Stimulated activated CD8-positive, alpha-beta memory T cell treated with anti-CD3 and anti-CD28 coated beads, Interleukin-15, amount 100 ng/mL, for 4 hours (primary cell): ENCODE measurements at places on chromosomes 5 and 9.

DNA sequence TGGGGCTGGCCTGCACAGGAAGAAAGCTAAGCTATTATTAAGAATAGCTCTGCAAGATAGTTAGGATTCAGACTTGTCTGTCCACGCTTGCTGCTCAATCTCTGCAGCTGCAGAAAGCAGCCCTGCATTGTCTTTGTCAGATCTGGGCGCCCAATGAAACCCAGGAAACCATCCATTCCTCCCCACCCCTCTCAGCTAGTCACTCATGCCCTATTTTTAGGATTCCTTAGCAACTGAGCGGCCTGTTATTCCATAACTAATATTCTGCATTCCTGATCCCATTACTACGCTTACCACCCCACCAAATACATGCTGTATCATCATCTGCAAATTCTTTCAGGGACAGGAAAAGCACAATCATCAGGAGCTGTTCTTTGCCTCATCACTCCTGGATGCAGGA is 52.9 kb upstream of the APC start:
- no peak for DNase-seq

- DNase-seq: no peak
These were observed 78.7 kb downstream of the NRG2 start for GRCh38 chr5:139964266-139964993.

DNA sequence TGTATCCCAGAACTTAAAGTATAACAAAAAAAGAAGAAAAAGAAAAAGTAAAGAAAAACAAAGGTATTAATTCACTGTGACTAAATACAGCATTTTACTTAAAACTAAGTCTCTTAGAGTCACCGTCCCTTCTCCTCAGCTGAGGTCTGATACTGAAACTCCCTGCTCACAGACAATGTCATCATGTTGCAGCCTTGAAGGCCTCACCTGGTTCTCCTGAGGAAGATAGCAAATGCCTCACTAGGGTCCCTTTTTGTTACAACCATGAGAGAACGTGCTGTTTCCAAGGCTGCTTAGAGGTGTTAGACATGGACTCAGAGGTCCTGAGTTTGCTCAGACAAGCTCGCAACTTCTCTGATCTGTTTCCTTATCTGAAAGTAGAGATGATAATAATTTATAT is 357.2 kb downstream of the MTRR start:
- DNase-seq: no peak

DNA sequence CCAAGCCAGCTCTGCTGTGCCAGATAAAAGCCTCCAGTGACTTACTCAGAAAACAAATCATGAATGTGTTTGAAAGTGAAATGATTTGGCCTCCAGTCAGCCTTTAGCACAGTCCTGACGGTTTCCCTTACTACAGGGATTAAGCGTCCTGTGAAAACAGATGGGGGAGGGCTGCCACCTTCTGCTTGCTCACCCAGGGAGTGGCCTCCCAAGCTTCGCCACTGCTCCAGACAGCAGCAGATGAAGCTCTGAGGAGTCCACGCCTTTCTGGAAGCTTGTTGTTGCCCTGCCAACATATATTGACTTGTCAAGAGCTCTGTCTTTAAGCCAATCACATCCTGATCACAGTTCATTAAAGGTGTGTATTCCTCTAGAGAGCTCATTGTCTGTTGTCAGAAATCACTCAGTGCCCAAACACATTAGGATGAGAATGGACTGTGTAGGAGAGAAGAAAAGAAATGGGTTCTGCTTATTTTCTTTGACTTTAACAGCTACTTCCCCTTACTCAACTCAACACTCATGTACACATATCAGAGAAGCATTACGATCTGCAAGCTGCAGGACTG is 4.9 kb upstream of the FYB1 start:
- no peak for DNase-seq

DNA sequence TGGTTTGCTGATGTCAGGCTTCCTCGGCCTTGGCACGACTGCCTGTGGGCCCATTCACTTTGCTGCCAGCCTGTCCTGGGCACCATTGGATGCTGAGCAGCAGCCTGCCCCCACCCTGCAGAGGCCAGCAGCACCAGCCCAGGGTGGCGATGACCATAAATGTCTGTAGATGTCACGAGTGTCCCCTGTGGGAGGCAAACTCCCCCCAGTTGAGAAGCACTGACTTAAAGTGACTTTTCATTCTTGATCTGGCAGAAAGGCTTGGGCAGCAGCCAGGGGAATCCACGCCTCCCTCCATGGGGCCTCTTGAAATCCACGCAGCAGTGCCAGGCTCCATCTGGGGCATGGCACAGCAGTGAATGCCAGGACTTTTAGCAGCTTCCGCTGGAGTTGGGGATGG is 21.8 kb downstream of the IRX4 start:
- no peak for DNase-seq

DNA sequence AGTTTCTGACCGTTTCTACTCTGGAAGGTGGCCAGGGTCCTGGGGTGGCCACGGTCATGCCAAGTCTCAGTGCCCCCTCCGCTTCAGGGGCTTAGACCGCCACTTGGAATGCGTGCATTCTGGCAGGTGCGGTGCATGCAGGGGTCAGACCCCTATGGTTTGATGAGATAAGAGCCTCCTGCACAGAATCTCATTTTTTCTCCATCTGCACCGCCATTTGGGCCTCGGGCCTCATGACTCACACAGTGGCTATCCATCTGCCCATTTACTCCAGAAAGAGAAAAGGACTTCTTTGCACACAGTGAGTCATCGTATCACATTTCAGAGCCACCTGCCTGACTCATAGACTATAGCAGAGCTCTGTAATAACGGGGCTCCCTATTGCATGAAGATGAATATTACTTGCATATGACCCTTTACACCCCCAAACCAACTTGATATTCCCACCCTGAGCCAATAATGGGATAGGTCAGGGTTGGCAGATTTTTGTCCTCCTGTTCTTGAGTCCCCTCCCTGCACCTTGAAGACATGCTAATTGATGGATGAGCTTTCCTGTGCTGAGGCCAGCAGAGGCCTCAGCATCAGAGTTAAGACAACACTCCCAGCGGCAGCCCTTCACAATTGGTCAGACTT is 157.4 kb downstream of the NR3C1 start:
- no peak for DNase-seq

DNA sequence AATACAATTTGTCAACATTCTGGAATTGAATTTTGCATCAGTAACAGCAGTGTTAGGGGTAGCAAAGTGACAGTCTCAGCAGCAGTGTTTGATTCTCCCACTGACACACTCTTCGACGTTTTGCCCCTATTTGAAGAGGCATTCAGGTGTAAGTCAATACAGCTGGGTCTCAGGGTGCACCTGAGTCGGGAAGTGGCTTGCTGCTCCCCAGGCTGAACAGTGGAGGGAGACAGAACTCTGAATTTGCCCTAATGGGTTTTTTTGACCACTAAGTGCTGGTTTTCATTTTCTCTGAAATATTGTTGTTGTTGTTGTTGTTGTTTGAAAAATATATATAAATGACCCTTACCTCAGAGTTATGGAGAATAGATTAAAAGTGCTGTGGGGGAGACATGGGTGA is 223.2 kb downstream of the TLR4 start:
- DNase-seq: no peak

DNA sequence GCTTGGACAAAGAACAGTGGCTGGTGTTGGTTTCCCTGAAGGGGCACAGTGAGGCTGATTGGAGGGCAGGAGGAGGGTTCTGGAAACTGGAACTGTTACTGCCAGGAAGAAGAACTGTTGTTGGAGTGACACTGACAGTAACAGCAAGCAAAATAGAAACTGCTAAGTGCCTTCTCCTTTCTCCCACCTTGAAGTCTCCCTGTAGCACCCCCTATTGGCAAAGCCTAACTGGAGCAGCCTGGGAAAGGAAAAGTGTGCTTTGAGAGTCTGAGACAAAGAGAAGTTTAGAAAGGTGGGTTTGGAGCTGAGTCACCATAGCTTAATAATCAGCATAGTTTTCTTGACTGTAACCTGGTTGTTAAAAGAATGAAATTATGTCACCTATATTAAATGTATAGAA is 2.5 kb upstream of the TMEM174 start:
- DNase-seq: no peak

DNA sequence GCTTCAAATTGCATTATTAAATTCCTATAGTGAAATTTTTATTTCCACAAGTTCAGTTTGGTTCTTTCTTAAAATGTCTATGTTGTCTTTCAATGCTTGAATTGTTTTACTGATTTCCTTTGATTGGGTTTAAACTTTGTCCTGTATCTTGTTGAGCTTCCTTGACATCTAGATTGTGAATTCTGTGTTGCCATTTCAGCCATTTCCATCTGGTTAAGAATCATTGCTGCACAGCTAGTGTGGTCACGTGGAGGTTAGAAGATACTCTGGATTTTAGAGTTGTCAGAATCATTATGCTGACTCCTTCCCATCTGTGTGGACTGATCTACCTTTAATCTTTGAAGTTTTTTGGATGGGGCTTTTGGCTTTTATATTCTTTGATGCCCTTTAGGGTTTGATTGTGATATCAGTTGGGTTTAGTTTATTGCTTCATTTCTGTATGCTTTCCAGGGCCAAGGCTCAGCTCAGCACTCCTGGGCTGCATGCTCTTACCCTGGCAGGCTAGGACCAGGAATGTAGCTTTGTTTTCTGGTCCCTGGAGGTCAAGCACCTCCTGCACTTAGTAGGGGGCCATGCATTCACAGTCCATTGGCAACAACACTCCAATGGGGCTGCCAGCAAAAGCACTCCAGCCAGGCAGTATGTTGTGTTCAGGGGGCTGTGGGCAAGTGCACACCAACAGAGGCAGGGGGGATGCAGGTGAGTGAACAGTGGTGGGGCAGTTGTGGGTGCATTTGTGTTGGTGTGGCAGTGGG is 141.4 kb downstream of the PRR16 start:
- no peak for DNase-seq

- no peak for DNase-seq
These were observed 56.9 kb upstream of the MTMR12 start for GRCh38 chr5:32369542-32370155.

GRCh38 chr9:101477736-101478135 is 42.2 kb upstream of the ALDOB start:
- DNase-seq: no peak

DNA sequence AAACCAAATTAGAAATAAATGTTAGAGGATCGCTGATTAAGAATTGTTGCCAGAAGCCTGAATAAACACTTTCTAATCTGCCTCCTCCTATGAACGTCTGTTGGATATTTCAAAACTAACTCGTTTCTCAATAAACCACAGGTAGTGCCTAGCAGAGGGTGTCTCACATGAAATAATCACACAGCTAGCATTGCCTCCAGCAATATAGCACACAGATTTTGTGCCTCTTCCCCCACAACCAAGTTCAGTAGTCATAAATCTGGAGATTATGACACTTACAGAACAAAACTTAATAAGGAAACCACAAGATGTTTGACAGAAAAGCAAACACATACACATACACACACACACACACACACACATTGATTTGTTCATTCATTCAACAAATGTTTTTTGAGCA is 173.2 kb upstream of the CDH10 start:
- no peak for DNase-seq

DNA sequence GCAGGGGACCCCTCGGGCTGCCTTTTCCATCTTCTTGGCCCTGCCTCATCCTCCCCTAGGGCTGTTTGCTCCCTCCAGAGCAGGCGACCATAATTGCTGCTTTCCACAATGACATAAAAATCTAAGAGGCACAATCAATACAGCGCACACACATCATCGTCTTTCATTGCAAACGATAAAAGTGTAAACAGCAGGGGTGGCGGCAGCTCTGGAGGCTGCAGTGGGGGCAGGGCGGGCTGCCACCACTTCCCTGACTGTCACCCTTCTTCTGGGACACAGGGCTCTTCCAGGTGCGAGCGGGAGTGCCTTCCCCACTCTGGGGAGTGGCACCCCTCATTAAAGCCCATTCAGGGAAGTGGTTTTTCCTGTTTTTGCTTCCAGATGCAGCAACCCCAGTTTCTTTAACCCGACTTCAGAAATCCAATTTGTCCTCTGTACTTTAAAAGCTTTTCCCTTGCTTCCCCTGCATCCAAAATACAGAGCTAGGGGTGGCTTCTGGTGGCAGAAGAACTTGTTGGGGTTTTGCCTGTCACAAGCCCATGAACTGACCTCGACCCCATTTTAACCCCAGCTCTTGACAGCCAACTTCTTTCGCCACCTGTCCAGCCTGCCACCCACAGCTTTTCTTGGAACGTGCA is 45.7 kb downstream of the TSPAN17 start:
- no peak for DNase-seq

DNA sequence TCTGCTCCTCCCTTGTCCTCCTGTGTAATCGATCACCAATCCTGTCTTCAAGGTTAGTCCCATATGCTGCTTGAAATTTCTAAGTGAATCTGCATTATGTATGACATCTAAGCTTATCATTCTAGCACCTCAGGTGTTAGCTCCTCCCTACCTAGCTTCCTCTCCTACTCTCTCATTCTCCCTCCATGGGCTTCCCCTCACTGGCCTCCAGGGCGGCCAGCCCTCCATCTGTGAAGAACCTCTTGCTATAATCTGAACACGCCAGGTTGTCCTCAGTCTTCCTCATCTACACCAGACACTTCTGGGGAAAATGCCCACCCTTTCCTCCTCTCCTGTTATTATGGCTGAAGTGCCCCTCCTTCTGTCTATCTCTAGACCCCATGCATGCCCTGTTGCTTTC is 599.3 kb upstream of the KLF4 start:
- DNase-seq: no peak

- DNase-seq: no peak
These were observed 24.7 kb upstream of the MTAP start for GRCh38 chr9:21777701-21778100.

DNA sequence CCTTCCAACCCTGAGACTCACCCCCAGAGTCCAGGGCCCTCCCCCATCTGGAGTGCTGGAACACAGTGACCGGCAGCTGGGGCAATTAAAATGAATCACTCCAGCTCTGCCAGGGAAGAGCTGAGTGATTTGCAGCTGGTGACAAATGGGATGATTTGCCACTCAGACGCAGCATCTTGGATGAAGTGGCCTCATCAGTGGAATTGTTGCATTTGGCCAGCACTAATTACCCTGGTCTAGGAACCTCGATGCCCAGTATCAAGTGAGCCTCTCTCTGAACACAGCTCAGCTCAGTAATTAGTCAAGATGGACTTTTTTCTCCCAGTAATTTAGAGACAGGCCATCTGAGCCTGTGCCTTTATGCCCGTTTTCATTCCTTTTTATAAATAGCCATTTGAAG is 259.5 kb downstream of the GRIA1 start:
- no peak for DNase-seq

DNA sequence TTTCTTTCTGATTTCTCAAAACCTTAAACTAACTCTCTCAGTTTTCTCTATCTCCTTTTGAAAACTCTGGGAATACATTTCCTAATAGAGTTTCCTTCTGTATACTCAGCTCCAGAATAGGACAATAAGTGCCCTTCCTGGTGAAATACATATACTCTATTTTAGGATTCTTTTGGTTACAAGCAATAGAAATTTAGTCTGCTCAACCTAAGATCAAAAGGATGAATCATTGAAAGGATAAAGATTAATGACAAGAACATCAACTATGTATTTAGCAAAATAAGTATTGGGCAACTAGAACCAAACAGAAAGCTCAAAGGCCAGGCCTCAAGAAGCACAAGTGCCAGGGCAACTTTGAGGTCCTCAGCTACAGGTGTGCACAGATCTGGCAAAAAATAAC is 127.1 kb downstream of the ADAMTSL1 start:
- DNase-seq: no peak

- no peak for DNase-seq
These were observed 229.7 kb downstream of the MELK start for GRCh38 chr9:36802201-36802920.
